ENCODE measurements at places on chromosomes 3 and 15.

DNA sequence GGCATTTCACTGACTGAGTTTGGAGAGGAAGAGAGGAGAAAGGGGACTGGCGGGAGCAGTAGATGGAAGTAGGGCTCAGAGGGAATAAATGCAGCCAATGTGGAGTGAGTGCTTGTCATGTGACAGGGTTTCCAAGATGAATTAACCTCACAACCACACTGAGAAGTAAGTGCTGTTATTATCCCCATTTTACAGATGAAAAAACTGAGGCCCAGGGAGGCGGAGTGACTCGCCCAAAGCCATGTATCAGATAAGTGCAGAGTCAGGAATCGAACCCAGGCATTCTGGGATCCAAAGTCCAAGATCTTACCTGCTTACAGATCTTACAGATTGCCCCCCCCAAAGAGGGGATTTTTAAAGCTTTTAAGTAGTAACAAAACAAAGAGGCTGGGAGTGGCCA, 207.2 kb downstream of the SHQ1 start:
- no peak for DNase-seq

GRCh38 chr15:38844736-38845135, 280.1 kb upstream of the RASGRP1 start:
- no peak for DNase-seq

DNA sequence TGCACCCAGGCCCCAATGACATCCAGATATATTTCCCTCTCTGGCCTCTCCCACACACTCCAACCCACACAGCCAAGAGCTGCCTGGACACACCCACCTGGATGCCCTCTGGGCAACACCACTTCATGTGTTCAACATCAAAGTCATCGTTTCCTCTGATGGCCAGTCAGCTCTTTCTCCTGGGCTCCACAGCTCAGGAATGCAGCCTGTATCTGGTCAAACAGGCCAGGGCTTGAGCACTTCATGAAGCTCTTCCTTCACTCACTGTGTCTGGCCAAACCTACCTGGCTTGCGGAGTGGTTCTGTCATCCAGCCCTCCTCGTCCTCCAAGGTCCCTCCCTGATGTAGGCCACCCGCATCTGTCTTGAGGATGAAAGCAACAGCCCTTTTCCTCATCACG, 35.8 kb upstream of the SLC6A11 start:
- DNase-seq = no peak

DNA sequence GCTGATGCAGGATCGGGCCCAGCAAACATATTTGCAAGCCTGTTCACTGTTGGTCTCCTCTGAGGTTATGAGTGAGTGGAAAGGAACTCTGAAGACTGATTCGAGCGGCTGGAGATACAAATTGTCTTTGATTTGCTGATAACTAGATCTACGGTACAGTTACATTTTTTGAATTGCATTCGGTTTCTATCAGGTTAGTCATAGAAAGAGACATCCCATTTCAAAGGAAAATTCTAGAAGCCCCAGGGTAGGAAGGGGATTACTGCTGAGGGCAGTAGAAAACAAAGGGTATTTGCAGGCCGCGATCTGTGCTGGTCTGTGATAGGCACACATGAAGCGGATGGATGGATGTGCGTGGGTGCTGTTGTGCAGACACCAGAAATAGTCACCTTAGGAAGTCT, 228.4 kb downstream of the ITPR1 start:
- DNase-seq = no peak

DNA sequence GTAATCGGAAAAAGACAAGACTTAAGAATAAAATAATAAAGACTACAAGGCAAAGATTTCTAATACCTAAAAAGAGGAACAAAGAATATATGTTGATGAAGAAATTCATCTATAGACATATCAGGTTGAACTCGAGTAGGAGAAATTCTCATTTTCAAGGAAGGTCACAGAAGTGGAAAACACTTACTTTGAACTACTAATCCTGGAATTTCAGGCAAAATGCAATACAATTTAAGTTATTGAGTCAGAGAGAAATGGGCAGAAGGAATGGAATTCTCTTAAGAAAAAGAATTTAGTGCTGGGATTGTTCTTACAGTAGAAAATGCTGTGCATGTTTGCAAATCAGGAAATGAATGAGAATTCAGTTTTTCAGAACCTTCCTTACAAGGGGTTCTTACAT, 135.9 kb upstream of the TGFBR2 start:
- DNase-seq = no peak

DNA sequence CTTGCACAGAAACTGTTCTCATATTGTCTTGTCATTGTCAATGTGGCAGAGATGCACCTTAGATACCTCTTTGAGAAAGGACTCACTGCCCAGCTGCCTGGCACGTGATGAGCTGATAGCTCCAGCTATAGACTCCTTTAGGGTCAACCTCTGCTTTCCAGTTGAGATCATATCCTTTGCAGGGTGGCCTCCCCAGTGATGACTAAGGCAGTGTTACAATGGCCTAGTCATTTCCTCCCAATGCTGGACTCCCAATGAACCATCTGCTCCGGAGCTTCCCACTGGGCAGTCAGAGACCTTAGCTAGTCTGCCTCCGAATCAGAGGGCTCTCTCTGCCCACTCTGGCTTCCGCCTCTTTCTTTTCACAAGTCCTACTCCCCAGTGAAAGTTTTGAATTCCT, 79.5 kb downstream of the CHRD start:
- DNase-seq = no peak

Data from CD8-positive, alpha-beta memory T cell (primary cell).